ENCODE measurements at places on chromosomes 2 and 18.

DNA sequence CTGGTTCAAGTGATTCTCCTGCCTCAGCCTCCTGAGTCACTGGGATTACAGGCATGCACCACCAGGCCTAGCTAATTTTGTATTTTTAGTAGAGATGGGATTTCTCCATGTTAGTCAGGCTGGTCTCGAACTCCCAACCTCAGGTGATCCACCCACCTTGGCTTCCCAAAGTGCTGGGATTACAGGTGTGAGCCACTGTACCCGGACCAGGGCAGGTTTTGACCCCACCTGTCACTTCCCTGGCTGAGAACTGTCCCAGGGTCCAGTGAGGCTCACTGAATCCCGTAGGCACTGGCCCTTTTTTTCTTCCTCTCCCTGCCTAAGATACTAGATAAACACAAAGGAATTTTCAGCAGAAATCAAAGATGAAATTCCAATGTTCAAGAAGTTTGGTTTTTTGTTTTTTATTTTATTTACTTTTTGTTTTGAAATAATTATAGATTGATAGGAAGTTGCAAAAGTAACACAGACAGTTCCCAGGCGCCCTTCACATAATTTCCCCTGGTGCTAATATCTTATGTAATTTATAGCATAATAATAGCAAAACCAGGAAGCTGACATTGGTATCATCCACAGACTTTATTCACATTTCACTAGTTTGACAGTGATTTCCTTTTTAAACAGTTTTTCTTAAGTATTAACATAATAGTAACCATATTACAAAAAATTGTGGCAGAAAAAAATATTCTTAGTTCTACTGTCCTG is 52.4 kb upstream of the B3GNT7 start:
- no peak for DNase-seq

- no peak for DNase-seq
Measured at GRCh38 chr18:70683263-70683662, 394.4 kb downstream of the SOCS6 start.

DNA sequence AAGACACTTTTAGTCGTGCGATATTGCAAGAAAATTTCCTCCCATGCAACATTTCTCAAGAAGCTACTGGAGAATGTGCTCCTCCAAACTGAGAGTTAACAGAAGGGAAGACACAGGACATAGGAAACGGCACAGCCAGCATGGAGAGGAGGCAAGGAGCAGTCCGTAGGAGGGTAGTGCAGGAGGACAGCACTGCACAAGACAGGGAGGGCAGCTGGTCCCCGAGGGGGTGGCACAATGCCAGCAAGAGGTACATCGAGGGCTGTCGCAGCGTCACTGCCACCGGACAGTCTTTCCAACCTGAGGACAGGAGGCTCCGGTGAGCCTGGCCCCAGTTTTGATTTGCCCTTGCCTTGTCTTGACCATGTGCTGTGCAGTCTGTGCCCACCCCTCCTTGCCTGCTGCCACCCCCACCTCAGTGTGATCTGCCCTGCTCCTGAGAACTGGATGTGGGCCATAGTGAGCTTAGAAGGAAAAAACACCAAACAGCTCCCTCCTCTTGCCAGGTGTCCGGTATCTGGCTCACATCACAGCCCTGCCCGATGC is 81.6 kb upstream of the LAPTM4A start:
- DNase-seq: no peak

GRCh38 chr2:176493226-176493825 is 224.1 kb downstream of the MTX2 start:
- DNase-seq: no peak

DNA sequence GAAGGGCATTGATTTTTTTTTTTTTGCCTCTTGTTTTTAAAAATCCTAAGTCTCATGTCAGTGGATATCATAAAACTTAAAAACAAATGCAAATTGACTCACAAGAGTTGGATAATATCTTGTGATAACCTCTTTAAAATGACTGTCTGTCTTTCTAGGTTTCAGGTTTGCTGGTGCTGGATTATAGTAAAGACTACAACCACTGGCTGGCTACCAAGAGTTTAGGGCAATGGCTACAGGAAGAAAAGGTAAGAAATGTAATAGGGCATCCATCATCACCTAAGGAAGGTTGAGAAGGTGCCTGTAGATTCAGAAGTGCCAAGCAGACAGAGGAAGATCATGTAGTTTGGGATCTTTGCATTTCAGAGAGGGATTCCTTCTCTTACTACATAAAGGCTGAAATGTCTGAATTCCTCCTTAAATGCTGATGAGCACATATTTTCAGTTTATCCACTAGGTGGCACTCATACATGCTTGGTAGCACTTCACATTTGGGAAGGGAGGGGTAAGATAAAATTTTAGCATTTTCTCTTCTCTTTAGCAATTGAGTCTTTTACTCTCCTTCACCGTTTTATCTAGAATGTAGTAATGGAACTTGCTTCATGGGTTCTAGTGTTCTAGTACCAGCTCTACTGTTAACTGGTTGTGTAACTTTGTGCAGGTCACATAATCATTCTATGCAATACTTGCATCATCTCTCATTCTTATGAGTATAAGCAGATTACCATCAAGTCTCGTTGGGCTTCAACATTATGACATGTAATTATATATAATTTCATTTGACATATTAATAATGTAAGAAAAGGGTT is 21.1 kb downstream of the CPS1 start:
- DNase-seq: no peak

- DNase-seq: no peak
Measured at GRCh38 chr2:220499225-220499624, 871.8 kb downstream of the SLC4A3 start.

- DNase-seq: no peak
Measured at GRCh38 chr2:9240745-9241144, 34.1 kb downstream of the ASAP2 start.

DNA sequence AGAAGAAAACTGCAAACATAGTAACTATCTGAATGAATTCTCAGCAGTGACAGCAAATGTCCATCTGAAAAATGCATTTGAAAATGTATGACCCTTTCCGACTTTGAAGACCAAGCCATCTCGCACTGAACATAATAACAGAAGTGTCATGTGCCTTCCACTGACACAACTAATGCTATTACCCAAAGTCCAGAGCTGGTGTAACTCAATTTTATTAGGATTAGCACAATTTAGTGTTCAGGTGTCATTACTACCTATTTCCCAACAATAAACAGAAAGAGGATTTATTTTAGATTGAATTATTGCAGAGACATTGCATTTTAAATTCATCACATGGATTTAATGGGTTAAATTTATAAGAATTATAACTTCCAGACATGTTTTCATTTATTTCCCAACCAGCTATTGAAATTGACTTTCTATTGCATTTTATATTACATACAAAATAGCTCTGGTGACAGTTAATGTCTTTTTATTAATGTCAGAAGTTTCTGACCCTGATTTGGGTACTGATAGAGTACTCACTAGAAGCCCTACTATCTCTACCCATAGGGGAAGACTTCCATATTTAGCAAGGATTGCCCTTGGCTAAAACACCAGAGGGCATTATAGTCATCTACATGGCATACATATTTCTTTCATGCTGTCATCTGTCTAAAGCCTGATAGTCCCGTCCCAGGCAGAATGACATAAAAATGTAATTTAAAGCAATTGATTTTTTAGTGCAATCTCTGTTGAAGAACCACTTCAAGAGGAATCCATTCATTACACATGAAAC is 7.0 kb upstream of the STK39 start:
- DNase-seq: no peak

DNA sequence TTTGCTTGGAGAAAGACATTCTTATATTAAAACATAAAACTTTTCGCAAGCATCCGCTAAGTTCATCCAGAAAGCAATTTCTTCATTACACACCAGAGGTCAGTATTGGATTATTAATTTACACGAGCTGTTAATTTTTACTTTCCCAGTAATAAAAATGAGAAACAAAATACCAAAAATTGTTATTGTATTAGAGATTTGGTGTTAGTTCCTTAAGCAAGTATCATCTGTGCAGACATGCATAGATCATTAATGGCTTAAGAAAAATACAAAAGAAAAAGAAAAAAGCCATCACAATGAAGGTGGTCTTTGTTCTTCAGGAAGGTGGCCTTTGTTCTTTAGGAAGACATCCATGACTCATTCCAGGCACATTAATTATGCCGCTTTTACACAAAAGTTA is 53.6 kb upstream of the HNMT start:
- DNase-seq: no peak

- no peak for DNase-seq
Measured at GRCh38 chr2:24209389-24210105, 34.7 kb downstream of the FAM228A start.

GRCh38 chr2:117686699-117687098 is 127.8 kb upstream of the DDX18 start:
- DNase-seq: no peak

GRCh38 chr2:56871644-56872043 is 687.9 kb downstream of the CCDC85A start:
- DNase-seq: no peak

DNA sequence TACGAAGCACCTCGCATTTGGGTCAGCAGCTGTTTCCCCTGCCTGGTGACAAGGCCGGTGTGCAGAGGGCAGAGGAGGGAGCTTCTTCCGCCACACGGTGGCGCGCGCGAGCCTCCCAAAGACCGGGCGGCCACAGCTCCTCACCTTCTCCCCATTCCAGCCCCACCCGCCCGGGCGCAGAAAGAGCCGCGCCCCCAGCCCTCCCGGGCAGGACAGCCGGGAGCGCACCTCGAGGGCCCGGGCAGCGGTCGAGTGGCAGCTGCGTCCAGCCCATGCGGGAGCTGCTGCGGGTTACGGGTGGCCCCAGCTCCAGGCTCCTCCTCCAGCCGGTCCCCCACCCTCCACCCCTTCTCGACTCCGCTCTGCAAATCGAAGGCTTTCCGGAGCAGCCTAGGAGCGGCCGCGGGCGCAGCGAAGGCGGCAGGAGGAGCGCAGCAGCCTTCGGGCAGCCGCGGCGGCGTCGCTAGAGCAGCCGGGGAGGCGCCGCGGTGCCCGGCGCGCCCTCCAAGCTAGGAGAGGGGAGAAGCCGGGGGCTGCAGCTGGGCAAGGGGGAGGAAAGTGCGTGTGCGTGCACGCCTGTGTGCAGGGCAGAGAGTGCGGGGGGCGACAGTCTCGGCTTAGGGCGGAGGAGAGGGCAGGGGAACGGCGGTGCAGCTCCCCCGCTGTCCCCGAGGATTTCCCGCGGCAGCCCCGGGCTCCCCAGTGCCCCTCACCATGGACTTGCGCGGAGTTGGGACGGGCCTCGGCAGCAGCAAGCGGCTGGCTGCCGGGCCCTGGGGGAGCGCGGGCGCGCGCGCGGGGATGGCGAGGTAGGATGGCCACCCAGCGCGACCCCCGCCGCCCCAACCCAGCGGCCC is at the start of gene CCDC85A:
TSS of gene CCDC85A (plus strand) at position 348 of the 857 bp plus-strand sequence. CDS start 635 bp downstream, outside the sequence.
- no peak for DNase-seq

GRCh38 chr2:75619956-75620740 is 26.4 kb upstream of the MRPL19 start:
- DNase-seq: no peak

GRCh38 chr18:35697869-35698268 is 116.3 kb downstream of the GALNT1 start:
- DNase-seq: no peak

- DNase-seq: no peak
Measured at GRCh38 chr2:180978903-180979748, 1.3 kb upstream of the UBE2E3 start.

GRCh38 chr2:61006486-61007105 is 10.9 kb upstream of the PEX13 start:
- no peak for DNase-seq

DNA sequence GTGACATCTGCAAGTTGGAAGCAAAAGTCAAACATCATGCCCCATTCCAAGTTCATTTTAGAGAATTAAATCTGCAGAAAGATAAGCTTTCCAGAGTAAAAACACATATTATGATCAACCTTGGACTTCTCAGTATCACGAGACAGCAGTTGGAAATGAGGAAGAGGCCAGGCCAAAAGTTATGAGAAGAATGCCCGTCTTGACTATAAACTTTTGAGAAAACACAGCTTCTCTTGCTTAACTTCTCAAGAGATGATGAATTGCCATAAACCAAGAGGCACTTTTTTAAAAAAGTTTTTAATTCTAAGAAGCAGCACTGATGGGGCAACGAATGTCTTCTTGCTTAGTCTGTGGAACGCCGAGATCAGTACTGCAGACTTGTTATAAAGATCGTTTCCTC is 52.6 kb upstream of the NFU1 start:
- no peak for DNase-seq

- DNase-seq: no peak
Measured at GRCh38 chr2:74474481-74474880, 2.0 kb upstream of the MRPL53 start.

DNA sequence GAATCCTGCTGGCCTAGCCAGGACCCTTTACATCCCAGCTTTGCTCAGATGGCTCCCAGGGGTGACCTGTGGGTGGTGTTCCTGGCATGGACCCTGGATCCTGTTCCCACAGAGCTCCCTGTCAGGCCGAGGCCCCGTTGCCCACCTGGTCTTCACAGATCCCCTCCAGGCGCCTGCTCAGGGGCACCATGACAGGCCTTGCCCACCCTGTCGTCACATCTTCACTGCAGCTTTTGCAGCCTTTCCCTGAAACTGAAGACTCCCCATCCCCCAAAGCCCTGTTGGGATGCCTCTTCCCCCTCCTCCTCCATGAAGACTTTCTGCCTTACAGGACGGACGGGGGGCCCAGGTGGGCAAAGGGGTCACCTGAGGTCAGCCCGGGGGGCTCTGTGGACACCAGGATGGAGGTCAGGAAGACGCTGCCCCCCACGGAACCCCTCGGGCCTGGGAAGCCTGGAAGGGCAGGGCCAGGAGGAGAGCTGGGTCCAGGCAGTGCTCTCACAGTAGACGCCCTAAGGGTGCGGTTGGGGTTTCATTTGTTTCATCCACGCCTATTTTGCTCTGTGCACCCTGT is 13.0 kb upstream of the KIF1A start:
- no peak for DNase-seq

- no peak for DNase-seq
Measured at GRCh38 chr2:58708565-58708964, 467.4 kb upstream of the FANCL start.

- DNase-seq: no peak
Measured at GRCh38 chr2:160389875-160390274, 103.7 kb downstream of the RBMS1 start.

- DNase-seq: no peak
Measured at GRCh38 chr2:31580321-31581117, at the start of gene SRD5A2. Gene SRD5A2 (minus strand): TSS chr2:31580938. CDS start chr2:31580900, 38 bp downstream.

DNA sequence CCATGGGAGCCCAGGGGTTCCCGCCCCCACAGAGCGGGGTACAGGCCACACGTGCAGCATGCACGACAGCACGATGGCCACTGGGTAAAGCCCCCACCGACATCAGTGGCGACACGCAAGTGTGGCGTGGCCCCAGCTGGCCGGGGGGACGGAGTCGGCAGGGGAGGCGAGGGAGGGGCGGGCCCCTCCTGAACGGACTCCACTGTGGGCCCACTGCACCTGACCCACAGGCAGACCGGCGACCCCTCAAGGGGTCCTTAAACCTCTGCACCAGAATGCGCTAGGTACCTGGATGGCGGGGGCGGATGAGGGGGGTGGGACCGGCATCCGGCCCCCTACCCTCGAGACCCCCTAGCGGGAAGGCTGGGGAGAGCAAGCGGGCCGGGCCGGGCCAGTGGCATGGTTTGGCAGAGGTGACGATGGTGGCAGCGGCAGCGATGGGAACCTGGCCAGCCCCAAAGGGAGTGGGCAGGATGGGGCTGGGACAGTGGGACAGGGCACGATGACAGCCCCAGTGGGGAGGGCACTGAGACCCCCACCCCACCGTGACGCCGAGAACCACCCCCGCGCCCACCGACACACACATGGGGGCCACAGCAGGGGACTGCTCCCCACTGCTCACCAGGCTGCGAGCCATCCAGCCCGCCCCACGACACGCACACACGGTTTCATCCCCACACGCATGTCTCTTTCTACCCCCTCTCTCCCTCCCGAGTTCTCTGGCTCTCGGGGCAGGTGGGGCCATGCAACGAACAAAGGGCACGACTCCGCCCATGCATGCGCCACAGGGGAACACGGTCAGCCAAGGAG is 91.9 kb upstream of the ANKRD30BL start:
- no peak for DNase-seq

- DNase-seq: no peak
Measured at GRCh38 chr2:12075603-12076002, 329.2 kb downstream of the LPIN1 start.
